ENCODE measurements at places on chromosomes 2 and 18.
A peak's percentile ranks its signal among the peaks of the same experiment; 100 is the strongest.

DNA sequence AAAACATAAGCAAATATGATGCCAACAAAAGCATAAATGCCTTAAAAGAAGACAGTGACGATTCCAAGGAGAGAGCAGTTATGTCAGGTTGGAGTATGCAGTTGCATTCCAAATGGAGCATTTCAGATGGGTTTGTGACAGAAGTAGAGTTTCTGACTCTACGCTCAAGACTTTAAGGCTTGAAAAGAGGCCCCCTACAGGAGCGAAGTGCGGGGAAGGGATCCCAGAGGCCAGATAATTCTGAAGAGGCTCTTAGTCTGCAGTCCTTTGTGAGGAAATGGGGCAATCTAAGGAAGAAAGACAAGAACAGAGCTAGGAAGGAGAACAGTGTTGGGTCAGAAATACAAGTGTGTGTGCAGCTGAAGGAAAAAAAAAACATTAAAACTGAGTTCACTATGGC is 95.5 kb downstream of the ZNF521 start:
- no peak for DNase-seq

GRCh38 chr2:132825601-132826000 is 155.6 kb upstream of the LYPD1 start:
- no peak for DNase-seq

DNA sequence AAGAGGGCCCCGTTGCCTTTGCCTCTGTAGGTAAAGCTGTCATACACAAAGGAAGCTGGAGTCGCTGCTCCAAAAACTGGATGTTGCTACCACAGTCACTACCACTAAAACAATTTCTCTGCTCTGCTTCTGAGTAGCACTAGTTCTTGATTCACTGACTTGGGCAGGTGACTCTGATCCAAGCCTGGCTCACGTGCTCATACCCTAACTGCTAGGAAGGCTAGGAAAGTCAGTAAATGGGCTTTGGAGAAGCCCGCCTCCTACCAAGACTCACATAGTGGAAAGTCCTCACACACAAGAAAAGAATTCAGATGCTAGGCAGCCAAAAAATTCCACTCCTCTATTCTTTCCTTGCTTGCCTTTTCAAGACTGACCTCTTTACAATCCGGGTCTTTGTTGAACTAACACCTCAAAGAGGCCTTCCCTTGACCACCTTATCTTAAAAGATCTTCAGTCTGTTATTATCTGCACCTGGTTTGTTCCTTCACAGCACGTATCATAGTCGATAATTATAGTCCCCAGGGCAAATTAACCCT is 11.4 kb upstream of the DYNC1I2 start:
- DNase-seq = no peak

GRCh38 chr2:42211291-42211690 is 42.1 kb downstream of the EML4 start:
- no peak for DNase-seq

DNA sequence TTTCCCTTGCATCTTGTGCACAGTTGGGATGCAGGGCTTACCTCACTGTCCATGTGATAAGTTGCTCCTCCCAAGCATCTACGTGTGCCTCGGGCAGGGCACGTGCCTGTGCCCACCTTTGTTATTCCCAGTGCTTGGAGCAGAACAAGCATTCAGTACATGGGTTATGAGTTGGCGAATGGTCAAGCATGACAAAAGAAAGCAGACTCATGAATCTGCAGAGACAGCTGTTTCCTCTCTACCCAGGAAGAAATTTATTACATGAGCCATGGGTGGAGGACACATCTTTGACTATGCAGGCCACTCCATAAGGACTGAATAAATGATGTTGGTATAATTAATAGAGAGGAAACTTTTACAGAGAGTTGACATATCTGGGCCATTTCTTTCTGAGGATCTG is 127.8 kb downstream of the TPGS2 start:
- no peak for DNase-seq

- no peak for DNase-seq
Observed at GRCh38 chr2:174635015-174635593, 37.5 kb upstream of the WIPF1 start.

DNA sequence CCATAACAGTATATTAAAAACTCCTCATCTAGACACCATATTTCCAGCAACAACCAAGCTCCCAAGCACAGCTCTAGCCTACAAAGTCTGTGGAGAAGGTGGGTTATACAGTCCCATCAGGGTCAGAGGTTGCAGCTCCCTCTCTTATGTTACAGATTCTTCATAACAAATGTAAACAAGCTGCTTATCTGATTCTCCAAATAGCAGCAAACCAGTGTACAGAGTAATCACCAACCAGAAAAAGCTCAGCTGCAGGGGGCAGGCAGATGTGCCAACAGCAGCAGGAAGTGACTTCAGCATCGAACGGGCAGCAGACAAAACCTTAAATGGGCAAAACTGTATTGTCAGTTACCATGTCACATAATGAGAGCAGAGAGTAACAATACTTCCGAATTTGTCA is 52.9 kb upstream of the NABP1 start:
- no peak for DNase-seq

DNA sequence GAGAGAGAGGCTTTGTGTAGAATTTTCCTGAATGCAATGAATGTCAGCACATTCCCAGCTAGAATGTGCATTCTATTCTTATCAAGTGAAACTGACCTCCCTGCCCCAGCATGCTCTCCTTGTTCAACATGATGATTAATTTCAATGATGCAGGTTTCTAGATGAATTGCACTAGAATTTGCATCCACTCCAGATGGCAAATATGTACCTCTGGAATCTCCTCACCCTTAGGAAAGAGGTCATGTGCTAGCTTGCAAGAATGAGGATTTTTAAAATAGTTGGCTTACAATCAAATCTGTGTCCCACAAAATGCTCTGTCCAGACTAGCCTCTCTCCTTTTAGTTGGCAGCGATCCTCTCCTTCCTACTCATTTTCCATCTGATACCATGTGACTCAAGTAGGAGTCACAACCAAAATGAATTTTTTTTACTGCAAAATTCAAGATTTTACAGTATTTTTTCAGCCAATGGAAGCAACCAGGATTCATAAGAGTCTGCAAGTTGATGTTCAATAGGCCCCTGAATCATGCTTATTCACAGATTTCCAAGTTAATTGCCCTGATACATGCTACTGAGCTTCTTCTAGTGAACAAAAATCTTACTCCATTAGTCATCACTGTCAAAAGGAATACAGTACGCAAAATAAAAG is 21.0 kb upstream of the STAT4 start:
- no peak for DNase-seq

DNA sequence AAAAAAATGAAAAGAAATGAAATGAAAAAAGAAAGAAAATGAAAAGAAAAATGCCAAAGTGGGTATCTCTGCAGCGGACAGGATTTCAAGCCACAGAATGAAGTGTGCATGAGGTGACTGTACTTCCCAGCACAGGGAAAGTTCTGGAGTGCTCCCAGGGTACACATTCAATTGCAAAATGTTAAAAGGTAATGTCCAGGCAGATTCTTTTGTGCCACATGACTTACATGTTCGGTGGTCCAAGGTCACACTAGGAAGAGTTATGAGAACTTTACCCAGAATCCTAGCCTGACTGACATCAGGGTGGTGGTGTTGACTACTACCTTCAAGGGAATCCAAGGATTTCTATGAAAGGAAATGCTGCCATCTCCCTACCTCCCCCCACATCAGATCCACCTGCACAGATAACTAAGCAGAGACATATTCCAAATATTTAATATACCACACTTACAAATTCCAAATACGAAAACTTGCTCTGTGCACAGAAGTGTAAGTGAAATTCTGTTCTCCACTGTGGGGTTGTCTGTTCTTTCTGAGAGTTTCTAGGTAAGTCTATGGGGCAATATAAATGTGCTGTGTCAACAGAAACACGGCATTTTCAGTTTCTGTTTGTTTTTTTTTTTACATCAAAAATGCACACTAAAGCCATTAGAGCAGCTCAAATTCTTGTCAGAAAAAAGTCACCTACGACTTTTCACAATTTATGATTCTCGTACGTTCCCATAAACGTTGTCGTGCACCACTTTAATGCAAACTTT is 56.6 kb downstream of the CABYR start:
- no peak for DNase-seq

DNA sequence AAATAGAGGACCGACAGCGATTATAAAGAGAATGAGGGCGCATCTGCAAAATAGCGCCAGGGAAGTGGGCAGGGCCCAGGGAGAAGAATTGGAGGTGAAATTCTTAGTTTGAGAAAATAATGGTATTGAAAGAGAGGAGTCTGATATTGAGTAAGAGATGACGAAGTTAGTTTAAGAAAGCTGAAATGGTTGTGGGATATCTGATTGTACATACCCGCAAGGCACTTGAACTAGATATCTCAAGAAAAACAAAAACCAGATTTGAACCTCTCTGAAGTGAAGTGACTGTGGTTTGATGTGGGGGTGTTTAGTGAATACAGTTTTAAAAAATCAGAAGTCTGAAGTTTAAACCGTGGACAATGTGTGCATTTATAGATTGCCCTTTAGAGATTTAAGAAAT is 38.9 kb downstream of the ZNF532 start:
- DNase-seq = no peak

- DNase-seq = peak; percentile 73
Observed at GRCh38 chr18:9673296-9674251, 34.5 kb upstream of the RAB31 start.

- DNase-seq = no peak
Observed at GRCh38 chr2:84855731-84856130, 25.2 kb downstream of the TRABD2A start.

GRCh38 chr2:161824226-161824625 is 200.0 kb downstream of the SLC4A10 start:
- DNase-seq = no peak

- DNase-seq = no peak
Observed at GRCh38 chr2:126700677-126701076, 44.7 kb downstream of the GYPC start.

- DNase-seq = no peak
Observed at GRCh38 chr18:10679557-10680270, 153.9 kb downstream of the NAPG start.

- no peak for DNase-seq
Observed at GRCh38 chr2:46351098-46351749, 54.0 kb downstream of the EPAS1 start.

DNA sequence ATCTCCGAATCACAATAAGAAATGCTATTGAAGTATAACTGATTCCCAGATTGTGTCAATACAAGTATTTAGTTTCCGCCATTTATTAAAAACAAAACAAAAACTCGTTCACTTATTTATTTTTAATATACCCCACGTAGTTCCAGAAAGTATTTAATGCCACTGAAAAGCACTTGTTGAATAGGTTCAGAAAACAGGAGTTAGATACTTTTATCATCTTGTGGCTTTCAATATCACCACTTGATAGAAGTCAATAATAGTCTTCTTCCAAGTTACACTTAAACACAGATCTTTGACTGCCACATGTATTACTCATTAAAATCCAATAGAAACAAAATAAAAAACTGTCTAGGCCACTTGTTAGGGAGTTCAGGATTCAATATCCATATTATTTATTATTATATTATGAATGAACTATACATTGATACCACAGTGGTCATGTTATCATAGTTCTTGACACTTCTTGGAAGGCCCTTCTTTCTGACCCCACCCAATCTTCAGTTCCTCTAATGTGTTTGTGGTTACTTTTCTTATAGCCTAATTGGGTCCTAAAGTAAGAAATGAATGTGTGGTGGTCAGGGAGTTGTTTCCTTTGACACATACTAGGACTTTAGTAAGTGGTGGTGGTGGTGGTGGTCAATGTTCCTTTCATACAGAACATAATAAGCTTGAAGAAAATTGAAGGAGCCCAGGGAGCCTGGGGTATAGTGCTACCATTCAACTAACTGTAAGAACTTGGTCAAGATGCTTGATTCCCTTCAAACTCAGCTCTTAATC is 221.3 kb upstream of the ITGA4 start:
- peak; percentile 20 for DNase-seq

GRCh38 chr18:849021-849420 is 37.0 kb upstream of the YES1 start:
- DNase-seq = no peak

GRCh38 chr18:79750980-79751571 is 46.7 kb upstream of the KCNG2 start:
- DNase-seq = no peak

DNA sequence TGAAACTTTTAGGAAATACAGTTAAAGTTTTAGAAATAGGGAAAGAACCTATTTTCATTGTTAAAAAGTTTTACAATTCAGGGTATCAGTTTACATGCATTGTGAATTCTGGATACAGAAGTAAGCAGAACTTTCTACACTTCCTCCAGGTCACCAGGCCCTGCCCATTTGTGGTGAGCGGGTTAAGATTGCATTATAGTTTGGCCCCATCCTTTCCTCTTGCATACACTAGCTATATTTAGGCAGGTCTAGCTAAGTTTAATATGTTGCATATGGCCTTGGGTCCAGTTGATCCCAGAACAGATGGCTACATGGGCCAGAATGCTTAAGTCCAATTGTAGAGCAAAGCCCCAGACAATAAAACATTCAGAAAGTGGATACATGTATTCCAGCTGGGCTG is 4.8 kb downstream of the VWA3B start:
- no peak for DNase-seq

DNA sequence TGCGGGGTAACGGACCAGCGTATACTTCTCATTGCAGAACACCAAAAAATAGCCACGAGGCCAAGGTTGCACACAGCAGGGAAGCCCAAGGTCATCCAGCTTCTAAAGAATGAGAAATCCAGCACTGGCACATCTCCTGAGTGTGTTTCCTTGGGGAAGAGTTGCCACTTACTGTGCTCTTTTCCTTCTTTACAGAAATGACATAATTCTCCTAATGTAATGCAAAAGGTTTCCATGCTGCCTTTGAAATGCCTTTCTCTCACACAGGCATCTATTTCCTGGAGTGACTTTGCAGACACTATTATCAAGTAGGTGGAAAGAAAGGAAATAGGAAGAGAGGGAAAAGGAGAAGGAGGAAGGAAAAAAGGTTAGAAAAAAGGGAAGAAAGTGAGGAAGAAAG is 862.1 kb upstream of the CELF4 start:
- DNase-seq = no peak

- peak; percentile 13 for DNase-seq
Observed at GRCh38 chr2:67840460-67841068, 222.2 kb downstream of the C1D start.

GRCh38 chr2:218009765-218010139 is 7.0 kb upstream of the TNS1 start:
- DNase-seq = no peak

DNA sequence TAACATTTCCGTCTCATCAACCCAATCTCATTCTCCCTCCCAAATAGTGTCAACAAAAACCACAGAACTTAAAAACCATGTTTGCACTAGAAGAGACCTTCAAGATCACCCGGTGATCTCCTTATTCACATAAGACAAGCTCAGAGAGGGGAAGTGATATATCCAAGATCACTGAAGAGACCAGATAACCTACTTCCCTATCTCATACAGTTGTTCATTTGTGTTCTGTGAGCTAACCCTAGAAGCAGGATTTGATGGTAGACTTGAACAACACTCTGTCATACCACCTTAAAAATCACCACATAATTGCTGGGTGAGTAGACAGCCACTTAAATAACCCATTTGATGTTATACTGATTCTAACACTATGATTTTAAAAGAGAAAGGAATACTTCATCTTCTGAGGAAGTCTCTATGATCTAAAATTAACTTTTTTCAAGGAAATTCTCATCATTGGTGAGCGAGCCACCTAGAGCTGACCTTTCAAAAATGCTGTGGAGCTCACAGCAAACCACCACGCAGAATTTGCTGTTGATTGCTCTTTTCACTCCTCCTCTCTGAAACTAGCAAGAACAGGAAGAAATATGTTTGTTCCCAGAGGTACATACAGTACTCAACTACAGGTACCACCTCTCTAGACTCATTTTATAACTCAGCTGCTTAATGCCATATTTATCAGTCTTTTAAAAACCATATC is 15.1 kb downstream of the AAK1 start:
- no peak for DNase-seq

GRCh38 chr2:195782156-195782555 is 125.1 kb downstream of the SLC39A10 start:
- DNase-seq = no peak

- DNase-seq = no peak
Observed at GRCh38 chr2:175404839-175405238, 223.3 kb upstream of the ATP5MC3 start.
